ENCODE measurements at places on chromosomes 3 and 15. TPM values are rescaled to one million over a fixed set of nuclear protein-coding genes. Genes with fewer than 3 reads are reported as not detected.

CCR8 gene
- not detected for total RNA-seq

STRIT1 gene
- total RNA-seq: not detected

CFAP100 gene
- not detected for total RNA-seq

HRG gene
- total RNA-seq: not detected

FEM1B gene
- total RNA-seq: 28.9 TPM

ATP2B2 gene
- not detected for total RNA-seq

ZMYND10 gene
- 3.9 TPM for total RNA-seq

Measured in mesangial cell (primary cell).